ENCODE measurements at places on chromosomes 2 and 18.

- DNase-seq, result no peak
Observed at GRCh38 chr18:46459789-46460455, 197.1 kb downstream of the LOXHD1 start.

- DNase-seq, result no peak
Observed at GRCh38 chr2:107202962-107203591, 317.1 kb upstream of the ST6GAL2 start.

- DNase-seq, result no peak
Observed at GRCh38 chr2:232925821-232926156, 55.7 kb downstream of the SNORC start.

- DNase-seq, result no peak
Observed at GRCh38 chr2:199464606-199465352, 7.0 kb upstream of the SATB2 start.

- DNase-seq, result no peak
Observed at GRCh38 chr18:46711444-46711863, 45.4 kb downstream of the ST8SIA5 start.

DNA sequence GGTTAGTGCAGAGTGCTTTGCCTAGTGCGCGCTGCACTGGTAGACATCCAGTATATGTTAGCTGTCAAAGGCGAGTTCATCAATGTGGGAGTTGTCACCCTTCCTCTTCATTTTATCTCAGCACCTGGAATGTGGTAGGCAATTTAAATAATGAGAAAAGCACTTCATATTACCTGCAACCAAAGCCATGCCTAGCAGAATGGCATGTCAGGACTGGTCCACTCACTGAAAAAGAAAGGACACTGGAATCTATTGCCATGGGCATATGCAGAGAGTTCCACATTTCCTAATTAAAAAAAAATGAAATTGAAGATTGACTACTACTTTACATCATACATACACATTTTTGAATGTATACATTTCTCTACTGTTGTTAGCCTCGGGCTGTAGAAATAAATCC is 139.6 kb downstream of the PAX3 start:
- DNase-seq, result no peak

GRCh38 chr18:69128978-69129377 is 271.7 kb upstream of the DOK6 start:
- DNase-seq, result no peak

GRCh38 chr2:20590704-20591515 is 60.0 kb downstream of the HS1BP3 start:
- peak; percentile 65 for DNase-seq

DNA sequence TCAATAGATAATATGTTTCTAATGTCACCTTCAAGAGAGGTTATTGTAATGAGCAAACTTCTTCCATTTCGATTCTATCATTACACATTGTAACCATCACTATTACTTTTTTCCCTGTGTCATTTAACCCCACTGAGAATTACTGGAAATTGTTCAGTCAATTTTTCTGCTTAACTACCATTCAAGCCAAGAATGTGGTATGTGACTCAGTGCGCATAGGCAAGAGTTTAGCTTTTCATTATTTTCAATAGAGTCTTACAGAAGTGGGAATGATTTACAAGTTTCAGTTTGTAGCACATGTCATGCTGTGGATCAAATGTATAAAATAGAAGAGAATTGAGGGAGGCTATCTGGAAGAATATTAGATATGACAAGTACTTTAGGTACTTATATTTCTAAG is 34.3 kb upstream of the PIEZO2 start:
- DNase-seq, result no peak

- DNase-seq, result no peak
Observed at GRCh38 chr2:98902209-98903063, 33.6 kb downstream of the CRACDL start.

- DNase-seq, result no peak
Observed at GRCh38 chr2:239833269-239834109, 191.7 kb downstream of the NDUFA10 start.

All from AG08395 (cell line).